ENCODE measurements at places on chromosomes 2 and 18.

DNA sequence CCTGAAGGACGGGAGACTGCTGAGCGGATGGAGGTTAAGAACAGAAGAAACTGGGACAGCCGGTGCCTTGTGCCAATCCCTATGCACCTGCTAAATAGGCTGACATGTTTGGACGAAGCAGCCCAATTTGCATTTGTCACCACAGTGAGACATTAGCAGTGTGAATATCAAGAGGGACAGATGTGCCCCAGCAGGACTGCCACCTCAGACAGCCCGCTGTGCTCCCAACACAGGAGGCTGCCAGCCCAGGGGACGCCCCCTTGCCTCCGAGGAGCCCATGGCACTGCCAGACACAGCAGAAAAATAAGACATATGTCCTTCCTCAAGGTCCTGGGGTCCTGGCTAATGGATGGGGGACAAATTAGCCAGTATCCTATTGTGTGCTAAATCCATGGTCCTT lies 306.7 kb upstream of the POU3F3 start:
- no peak for DNase-seq

DNA sequence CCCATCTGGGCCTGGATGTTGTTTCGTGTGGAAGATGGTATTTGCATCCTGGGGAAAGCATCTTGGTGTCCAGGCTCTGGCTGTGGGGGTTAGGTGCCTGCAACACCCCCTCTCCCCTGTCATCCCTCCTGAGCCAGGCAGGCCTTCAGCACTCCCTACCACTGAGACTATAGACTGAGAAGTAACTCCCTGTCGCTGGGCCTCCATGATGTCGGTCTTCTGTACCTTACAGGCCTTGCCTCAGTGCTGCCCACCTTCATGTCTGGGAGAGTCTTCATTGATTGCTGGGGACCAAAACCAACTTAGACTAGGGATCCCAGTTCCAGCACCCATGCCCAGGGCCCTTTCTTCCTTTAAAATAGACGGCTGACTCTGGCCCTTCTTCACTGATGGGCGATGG lies 33.1 kb upstream of the DNMT3A start:
- DNase-seq, result no peak

- DNase-seq, result no peak
Observed at GRCh38 chr2:69993708-69994107, 32.3 kb upstream of the ASPRV1 start.

DNA sequence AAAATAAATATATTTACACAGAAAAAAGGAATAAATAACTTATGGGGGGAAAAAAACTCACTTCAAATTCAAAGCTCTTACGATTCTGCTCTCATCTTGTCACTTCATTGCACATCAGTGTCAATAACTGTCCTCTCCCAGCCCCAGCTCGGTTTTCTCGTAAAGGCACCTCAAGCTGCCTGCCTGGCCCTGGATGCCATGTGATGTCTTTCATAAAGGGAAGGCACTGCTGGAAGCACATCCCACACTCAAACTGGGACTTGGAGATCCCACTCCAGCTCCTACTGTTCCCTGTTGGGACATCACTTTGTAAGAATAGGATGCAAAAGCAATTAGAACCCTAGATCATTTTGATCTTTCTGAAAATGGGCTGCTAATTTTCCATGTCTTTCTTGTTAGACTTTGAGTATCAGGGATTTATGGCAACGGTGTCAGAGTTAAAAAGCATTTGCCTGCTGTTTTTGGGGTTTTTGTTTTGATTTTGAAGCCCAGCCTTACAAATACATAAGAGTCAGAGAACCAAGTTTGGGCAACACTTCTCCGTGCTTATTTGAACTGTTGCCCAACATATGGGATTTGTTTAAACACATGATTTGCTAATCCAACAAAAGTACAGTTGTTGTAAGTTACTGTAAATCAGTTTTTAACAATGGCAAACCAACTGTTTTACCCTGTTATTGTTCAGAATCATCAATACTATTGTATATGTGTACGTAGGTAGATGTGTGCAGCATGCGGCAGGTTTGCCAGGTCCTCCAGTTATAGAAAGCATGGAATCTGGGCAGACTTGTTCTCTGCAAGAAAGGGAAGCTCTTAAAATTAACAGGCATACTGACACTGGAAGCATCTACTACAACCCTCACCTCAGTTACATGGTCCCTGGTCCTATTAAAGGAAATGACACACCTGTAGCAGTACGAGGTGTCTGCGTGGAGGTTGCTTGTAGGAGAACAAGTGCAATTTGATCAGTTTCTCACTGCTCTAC lies 20.6 kb downstream of the SERTAD2 start:
- no peak for DNase-seq

- no peak for DNase-seq
Observed at GRCh38 chr2:20224716-20225293, at the start of gene SDC1. Gene SDC1 (minus strand): TSS chr2:20225130. CDS start chr2:20224867, 263 bp downstream.

GRCh38 chr2:21276163-21276562 lies 152.4 kb downstream of the TDRD15 start:
- DNase-seq, result no peak

GRCh38 chr18:67705748-67706147 lies 189.2 kb upstream of the DSEL start:
- DNase-seq, result no peak

DNA sequence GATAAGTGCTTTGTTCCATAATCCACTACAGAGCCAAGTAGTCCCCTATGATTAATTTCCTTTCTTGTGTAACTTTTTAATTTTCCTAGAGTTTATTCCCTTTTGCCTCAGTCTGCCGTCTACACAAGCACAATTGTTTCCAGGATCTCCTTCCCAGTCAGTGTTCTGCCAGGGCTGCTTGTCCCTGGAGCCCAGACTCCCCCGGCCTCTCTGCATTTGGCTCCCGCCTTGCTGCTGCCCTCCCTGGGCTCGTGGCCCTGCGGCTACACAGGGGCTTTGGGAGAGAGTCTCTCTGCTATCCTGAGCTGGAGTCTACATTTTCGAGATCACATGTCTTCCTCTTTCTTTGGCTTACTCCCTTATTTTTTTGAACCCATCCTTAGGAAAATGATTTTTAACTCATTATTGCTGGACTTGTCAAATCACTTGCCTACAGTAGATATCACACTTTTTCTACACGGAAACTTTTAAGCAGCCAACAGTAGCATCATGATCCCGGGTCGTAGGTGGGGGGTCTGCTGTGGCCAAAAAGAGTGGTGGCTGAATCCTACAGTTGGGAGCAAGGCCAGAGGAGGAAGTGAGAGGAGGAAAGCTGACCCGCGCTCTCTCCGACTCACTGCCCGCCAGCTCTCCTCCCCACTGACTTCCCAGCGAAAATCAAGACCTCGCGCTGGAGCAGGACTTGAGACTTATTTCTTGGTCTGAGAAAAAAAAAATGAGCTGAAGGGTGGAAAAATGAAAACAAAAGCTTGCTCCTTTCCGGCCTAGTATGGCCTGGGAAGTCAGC lies 9.4 kb downstream of the FBLN7 start:
- DNase-seq, result no peak

GRCh38 chr2:22995576-22995975 lies 389.4 kb upstream of the KLHL29 start:
- no peak for DNase-seq

- DNase-seq, result no peak
Observed at GRCh38 chr18:58345875-58346274, 283.0 kb downstream of the ALPK2 start.

DNA sequence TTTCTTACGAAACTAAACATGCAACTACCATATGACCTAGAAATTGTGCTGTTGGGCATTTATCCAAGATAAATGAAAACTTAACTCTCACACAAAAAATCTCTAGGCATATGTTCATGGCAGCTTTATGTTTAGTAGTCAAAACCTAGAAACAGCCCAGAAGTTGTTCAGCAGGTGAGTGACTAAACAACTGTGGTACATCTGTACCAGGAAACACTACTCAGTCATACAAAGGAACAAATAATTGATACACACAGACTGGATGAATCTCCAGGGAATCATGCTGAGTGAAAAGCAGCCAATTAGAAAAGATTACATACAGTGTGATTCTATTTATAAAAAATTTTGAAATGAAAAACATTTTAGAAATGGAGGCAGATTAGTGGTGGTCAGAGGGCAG lies 29.3 kb downstream of the DYNC2LI1 start:
- no peak for DNase-seq

DNA sequence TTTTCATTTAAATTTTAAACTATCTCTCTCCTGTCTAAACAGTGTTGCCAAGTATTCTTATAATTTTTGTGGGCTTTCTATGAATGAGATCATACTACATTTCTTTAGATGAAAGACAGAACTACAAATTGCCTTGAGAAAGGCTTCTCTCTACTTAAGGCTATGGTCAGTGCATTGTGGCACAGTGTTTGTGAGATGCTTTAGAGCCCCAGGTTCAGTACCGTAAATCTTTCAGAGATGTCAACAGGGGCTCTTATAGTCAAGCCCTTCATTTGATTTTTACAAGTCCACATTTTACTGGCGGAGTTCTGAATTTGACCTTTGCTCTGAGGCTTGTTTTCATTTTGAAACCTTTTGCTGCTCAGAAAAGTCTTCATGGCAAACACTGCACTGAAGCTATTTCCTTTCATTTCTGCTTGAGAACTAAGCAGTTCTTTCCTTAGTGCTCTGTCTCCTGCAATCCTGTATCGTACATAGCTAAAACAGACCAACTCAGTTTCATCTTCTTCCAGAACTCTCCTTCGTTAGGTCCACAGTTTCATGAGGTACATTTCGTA lies 175.2 kb downstream of the NYAP2 start:
- DNase-seq, result no peak

DNA sequence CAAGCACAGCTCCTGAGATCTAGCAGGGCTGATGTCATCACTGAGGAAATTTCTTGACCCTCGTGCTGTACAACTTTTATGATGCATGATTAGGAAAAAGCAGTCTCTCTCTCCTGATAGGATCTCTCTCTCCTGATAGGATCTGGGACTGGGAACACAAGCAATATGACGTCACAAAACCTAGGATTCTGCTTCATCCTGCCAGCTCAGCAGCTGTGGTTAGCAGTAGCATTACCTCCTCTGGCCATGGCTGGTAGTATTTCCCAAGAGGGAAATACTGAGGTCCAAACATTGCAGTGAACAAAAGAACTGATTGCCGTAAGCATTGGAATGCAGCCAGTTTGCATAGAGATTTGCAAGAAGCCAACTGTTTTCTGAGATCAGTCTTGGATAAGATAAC lies 521.2 kb upstream of the POU3F3 start:
- no peak for DNase-seq

DNA sequence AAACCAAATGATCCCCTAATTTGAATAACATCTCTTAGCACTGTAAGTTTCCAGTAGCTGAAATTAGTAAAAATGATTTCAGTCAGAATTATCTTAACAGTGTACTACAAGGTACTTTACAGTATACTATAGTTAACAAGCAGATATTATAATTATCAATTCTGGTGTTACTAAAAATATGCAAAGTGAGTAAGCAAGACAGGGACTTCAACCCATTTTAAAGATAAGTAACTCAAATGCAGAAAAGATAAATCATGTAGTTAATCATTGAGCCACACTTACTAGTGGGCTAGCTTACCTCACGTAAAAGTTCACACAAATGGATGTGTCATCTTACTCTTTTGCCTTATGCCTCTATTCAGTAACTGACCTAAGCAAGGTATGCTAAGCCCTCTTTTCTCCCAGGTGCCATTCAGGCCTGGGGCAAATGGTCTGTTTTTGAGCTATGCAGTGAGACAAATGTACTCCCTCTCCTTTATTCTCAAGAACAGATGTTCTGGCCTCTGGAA lies 101.0 kb downstream of the NBAS start:
- DNase-seq, result no peak

- DNase-seq, result no peak
Observed at GRCh38 chr18:75141734-75142133, 67.2 kb downstream of the PTGR3 start.

DNA sequence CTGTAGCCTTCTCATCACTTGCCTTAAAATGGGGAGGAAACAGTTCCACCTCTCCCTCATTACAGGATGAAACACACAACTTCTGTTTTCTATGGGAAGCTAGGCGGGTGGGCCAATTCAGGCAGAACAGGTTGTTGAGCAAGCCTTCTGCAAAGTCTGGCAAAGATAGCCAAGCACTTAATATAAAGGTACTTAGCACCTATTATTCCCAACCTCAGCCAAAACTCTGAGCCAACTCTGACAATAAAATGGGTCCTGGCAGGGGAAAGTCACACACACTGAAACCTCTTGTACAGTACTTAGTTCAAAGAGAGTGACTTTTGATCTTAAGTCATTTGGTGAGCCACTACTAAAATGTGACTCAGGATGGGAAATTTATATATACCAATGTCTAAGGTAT lies 15.8 kb upstream of the SOCS6 start:
- no peak for DNase-seq

DNA sequence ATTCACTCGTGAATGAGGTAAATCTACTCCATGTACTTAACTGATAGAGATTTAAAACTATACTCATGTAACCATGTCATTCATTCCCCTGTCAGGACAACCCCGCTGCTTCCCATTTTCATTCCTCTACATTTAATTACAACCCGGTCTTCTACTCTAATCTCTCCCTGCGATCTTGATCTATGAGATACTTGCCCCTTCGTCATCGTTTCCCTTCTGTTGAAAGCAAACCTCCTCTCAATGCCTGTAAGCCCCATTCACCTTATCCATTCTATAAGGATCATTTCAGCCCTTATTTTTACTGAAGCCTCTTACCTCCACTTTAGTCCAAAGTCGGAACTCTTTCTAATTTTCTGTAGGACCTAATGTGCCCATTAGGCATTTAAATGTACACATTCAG lies 492.6 kb downstream of the DPP10 start:
- no peak for DNase-seq

- no peak for DNase-seq
Observed at GRCh38 chr2:8197101-8197500, 484.8 kb upstream of the ID2 start.

GRCh38 chr2:38450509-38450908 lies 73.4 kb upstream of the ATL2 start:
- DNase-seq, result no peak

GRCh38 chr2:18356676-18357075 lies 203.8 kb downstream of the RDH14 start:
- no peak for DNase-seq

DNA sequence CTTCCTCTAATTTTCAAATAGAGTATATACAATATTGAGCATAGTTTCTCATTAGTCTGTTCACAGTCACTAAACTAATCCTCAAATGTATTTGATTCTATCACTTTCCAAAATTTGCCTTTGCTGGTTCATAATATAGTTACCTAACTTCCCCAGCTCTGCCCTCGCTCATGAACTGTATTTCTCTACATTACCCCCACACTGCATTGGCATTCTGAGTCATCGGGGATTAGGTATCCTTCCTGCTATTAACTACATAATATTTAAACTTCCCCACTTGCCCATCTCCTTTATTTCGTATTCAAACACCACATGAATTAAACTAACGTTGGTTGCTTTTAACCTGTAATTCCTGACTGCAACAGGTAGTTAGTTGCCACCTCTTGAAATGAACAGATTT lies 14.8 kb upstream of the CLASP1 start:
- DNase-seq, result no peak

DNA sequence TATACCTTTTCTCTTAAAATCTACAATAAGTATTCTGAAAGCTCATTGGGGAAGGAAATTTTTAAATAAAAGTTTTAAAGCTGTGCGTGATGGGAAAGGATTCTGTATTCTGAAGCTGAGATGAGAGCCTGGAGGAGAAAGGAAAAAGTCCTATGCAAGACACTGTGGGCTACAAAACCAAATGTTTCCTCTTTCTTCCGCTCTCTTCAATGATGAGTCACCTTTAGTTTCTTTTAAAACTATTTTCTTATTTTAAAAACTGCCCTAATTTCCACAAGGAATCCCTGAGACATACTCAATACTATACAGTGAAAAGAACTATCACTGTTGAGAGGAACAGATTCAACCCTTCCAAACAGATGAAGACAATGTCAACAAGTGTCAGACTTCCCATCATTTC lies 87.4 kb downstream of the INO80D start:
- no peak for DNase-seq

- no peak for DNase-seq
Observed at GRCh38 chr18:41721103-41721790, 233.8 kb upstream of the PIK3C3 start.
